Dermis lymphatic vessel endothelial cell (primary cell): ENCODE measurements at places on chromosomes 5 and 9. TPM values are rescaled to one million over a fixed set of nuclear protein-coding genes. Genes with fewer than 3 reads are reported as not detected.

The PCDHB10 gene
- total RNA-seq: 0.98 and 1.0 TPM in 2 replicates

The NUDT12 gene
- total RNA-seq: 5.3 and 5.9 TPM in 2 replicates

The SPAG8 gene
- total RNA-seq: not detected in 2 replicates

The LCN15 gene
- not detected in 2 replicates for total RNA-seq

The SEMA6A gene
- 31.0 and 46.4 TPM in 2 replicates for total RNA-seq
